ENCODE measurements at places on chromosomes 1 and 21.

- DNase-seq: peak; percentile 58
Measured at GRCh38 chr1:29793101-29793546, 556.8 kb downstream of the PTPRU start.

- DNase-seq: no peak
Measured at GRCh38 chr1:11525151-11525505, 46.2 kb downstream of the DISP3 start.

DNA sequence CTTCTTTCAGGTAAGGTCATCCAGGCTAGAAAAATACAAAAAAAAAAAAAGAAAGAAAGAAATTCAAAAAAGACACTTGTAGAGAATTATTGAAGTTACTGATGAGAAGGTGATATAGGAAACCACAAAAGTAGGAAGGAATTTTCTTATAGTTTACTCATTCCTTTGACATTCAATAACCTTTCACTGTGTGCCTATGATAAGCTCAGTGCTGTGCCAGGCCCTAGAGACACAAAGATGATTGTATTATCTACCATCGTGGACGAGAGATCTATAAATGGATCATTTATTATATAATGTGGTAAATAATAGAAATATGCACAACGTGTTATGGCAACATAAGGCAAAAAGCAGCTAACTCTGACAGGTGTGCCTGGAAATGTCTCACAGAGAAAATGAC, 109.6 kb upstream of the NGF start:
- no peak for DNase-seq

DNA sequence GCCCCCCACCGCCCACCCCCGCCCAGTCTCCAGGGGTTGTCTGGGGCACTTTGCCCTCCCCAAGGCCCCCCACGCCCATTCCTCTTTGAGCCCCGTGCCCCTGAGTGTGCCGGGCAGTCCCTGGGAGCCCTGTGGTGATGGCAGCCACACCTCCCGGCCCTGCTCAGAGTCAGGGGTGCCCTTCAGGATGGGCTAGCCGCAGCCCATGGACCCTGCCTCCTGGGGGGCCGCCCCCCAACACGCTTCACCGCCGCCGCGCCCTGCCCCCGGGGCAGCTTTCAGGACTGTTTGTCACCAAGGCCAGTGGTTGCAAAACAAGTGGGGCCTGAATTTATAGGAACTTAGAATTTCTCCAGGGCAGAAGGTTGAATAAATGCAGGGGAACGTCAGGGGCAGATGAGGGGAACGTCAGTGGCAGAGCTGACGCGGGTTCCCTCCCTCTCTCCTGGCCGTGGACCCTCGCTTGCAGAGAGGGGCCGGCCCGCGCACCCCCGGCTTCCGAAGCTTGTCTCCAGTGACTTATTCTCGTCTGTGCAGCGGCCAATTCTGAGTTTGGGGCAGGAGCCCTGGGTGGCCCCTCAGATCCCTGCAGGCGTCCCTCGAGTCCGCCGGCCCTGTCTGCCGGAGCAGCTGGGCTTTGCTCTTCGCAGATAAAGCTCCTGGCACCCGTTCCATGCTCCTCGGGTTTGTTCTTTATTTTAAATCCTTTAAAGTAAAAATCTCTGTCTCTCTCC, 41.2 kb upstream of the ADARB1 start:
- no peak for DNase-seq

DNA sequence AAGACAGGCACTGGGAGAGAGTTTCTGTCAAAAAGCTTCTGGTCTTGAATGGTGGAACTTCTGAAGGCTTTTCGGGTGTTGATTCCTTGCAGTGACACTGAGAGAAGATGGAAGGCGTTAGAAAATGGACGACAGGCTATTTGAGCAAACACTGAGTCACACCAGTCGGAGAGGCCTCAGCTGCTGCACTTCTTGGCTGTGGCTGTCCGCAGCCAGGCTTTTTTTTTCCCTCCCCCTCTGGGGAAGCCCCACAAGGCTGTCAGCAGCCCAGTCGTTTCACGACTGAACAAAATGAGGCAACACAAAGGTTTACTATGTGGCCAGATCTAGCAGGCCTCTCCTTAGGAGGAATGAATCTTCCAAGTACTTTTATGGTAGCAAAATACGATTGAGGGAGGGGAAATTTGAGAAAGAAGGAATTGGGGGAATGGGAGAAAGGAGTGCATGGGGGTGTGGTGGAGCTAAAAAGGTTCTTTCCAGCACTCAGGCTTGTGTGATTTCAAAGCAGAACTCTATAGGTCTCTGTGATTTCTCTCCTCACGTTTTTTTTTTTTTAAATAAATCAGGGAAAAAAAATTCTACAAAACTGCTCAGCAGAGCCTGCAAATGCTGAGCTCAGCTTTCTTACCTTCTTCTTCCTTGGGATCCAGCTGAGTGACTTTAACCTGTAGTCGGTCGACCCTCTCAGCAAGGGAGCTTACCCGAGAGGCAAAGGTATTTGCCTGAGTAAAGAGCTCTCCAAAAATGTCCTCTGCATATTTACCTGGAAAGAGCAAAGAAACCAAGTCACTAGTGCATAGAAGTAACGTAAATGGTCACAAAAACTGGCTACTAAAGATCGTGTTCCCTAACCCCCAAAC, 26.1 kb downstream of the GPR3 start:
- peak; percentile 45 for DNase-seq

DNA sequence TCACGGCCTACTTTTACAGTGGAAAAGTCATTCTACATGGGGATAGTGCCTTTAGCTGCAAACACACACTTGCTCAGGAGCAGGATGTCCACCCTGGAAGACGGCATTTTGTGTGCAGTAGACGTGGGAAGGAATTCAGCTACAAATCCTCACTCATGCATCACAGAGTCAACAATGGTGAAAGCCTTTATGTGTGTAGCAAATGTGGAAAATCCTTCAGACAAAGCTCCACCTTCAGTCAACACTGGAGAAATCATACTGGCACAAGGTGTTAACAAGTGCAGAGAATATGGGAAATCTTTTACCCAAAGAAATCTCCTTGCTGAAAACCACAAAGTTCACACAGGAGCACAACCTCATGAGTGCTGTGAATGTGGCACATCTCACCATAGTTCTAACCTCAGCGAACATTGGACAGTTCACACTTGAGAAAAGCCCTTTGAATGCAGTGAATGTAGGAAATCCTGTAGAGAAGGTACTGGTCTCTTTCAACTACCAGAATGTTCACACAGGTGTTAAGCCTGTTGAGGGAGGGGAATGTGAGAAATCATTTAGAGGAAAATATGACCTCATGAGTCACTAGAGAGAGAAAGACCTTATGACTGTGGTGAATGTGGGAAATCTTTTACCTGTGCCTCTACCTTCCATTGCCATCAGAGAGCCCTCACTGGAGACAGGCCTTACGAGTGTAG, 101.8 kb downstream of the PTGS2 start:
- DNase-seq: no peak

GRCh38 chr1:165737196-165737595, 31.5 kb downstream of the TMCO1 start:
- no peak for DNase-seq

DNA sequence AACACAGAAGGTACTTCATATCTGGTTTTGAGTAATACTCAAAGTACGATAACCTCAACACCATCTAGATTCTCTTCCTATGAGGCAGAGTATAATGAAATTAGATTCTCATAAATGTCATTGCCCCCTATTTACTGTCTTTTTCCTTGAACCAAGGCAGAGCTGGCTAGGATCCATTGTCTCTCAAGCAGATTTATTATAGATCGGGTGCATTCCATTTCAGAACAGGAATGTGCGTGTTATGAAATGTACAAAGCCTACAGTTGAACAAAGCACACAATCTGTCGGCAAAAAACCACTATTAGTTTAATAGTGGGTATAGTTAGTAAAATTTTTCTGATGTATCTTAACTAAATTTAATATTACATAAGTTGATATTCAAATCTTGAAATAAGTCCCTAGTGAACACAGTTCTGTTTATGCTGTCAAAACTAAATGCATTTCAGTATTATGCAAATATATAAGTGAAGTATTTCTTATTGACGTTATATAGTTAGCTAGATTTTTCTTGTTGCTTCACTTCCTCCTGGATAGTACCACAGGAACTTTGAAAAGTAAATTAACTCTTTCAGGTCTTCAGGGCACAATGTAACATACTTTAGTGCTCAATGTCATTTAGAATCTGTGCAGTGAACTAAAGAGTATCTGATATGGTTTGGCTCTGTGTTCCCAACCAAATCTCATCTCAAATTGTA, 92.1 kb downstream of the DDAH1 start:
- DNase-seq: no peak

DNA sequence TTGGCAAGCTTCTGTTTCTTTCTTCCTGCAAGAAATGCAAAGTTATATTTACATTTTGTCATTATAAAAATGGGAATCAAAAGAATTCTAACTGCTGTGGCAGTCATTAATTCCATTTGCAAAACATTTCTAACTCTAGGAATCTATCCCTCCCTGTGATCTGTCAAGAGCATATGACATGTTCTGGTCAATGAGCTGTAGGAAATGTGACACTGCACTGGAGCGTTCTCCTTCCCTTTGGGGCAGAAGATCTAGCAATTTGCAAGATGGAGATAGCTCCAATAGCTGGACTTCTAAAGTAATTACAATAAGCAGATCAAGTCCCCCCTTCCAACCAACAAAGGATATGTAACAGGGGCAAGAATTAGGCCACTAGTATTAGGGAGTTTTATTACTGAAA, 6.3 kb downstream of the TOMM20 start:
- DNase-seq: no peak

DNA sequence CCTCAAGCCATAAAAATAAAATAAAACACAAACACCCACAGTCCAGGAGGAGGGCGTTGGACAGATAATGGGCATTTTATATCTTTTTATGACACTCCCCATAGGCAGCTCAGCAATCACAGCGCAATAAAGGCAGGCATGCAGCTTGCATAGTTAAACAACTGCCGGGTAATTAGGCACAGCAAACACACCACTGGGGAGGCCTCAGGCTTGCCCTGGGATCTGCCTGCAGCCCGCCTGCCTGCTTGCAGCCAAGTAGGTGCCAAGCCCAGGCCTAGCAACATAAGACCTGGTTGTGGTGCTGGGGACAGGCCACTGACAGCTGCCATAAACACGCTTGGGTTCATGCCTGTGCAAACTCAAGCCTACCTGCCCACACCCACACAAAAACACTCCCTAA, 54.2 kb downstream of the DMAP1 start:
- no peak for DNase-seq

DNA sequence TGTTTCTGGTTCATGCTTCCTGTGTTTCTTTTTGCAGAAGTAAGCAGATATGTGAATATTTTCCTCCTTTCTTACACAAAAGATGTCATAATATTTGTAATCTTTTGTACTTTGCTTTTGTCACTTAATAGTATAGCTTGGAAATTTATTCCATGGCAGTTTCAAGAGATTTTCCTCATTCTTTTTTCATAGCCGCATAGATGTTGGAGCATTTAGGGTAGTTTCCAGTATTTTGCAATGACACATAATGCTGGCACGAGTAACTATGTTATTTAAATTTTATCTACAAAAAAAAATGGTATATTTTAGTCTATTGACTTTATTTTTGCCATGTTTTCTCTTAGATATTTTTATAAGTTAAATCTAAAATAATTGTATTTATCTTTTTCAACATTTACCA, 40.7 kb downstream of the AGO3 start:
- DNase-seq: no peak

DNA sequence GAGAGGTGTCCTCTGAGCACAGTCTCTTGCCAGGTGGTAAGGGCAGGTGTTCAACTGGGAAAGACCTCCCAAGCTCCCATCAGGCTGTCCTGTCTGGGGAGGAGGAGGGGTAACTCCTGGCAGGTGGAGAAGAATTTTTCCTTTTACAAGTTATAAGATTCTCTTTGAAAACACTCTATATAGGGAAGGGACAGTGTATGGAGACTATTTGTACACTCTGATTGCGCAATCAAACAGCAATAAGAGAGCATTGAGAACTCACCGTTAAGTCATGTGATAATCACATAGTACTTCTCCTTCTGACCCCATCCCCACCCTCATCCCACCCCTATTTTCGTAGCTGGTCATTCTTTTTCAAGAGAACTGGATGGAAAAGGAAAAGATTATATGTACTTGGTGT, 179.3 kb upstream of the ZNF644 start:
- DNase-seq: no peak

GRCh38 chr1:241048622-241049021, 308.4 kb downstream of the RGS7 start:
- DNase-seq: no peak

GRCh38 chr1:50023292-50024159, at the start of gene AGBL4:
TSS of gene AGBL4 (minus strand) at chr1:50023954.
- no peak for DNase-seq

DNA sequence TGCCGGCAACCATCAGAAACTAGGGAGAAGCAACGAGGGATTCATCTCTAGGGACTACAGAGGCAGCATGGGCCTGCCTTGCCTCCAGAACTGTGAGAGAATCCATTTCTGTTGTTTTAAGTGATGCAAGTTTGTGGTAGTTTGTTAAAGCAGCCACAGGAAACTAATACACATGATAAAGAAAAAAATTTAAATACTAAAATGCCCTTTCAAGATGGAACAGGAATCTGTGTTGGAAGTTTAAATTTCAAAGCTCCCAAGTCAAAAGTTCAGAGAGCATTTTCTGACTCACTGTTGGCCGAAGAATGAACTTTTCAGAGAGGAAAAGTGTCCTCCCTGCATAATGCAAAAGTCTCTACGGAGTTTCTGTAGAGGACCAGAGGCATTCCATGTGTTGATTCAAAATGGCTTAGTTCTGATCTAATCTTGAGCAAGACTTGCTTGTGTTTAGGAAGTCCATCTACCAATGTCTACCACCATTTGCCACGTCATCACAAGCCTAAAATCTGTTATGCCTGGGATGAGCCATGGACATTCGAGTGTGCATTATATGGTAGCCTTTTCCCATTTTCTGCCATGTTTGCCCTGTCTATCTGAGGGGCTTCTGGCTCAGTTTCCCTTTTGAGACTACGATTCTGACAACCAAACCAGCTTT, 22.4 kb upstream of the ARHGAP29 start:
- DNase-seq: no peak

GRCh38 chr1:13582713-13583443, 754 bp upstream of the PDPN start:
- DNase-seq: no peak

- no peak for DNase-seq
Measured at GRCh38 chr1:40478276-40478675, 1.2 kb downstream of the ZFP69 start.

DNA sequence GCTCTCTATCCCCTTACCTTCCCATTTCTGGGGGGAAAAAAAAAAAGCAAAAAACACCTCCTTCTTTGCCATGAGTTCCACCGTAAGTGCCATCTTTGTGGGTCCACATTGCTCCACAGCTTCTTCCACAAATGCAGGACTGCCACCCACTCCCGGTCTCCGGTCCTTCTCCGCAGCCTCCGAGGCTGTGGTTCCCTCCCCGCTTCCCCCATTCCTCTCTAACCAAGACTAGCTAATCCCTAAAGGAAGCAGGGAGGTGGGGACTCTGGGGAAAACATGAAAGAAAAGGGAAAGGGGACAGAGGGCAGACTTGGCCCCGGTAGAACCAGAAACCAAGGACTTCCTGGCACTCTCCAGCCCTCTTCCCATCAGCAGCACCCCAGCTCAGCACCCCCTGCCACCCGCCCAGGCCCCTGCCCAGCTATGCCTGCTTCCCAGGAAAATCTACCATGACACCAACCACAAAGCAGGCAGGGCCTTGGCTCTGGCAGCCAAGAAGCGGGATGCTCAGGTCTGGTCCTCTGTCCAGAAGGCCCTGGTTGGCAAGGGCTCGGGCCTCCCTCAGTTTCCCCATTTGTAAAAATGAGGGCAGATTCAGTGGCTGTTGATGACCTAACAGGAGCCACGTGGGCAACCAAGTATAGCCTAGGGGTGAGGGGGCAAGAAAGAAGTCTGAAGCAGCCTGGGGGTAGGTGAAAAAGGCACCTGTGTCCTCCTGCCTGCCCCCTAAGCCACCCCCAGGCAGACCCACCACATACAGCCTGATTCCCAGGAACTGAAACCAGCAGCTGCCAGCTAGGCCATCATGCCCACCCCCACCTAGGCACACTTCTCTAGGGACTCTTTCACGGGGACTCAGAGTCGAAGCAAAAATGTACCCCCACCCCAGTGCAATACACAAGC, 2.5 kb downstream of the EPHA2 start:
- DNase-seq: no peak
